Karpas-422 (cell line): ENCODE measurements at places on chromosomes 5 and 9. TPM values are rescaled to one million over a fixed set of nuclear protein-coding genes. Genes with fewer than 3 reads are reported as not detected.

DNA sequence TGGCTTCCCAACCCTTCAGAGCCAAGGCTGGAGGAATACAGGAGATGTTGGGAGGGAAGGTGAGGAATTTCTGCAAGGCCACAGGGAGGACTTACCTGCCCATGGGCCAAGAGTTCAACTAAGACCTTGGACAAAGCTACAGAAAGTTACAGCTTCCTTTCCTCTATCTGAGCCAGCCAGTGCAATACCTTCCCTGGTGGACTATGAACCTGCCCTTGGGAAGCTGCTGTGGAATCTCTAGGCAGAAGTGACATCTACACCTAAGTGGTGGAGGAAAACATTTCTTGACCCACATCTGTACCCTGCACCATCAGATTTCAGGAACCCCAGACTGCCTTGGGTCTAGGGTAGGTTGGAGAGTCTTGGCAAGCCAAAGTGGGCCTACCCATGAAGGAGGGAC lies 6.7 kb upstream of the SKP1 start:
- no peak for DNase-seq

- no peak for DNase-seq
Measured at GRCh38 chr9:37798677-37799076, 1.9 kb upstream of the DCAF10 start.

DNA sequence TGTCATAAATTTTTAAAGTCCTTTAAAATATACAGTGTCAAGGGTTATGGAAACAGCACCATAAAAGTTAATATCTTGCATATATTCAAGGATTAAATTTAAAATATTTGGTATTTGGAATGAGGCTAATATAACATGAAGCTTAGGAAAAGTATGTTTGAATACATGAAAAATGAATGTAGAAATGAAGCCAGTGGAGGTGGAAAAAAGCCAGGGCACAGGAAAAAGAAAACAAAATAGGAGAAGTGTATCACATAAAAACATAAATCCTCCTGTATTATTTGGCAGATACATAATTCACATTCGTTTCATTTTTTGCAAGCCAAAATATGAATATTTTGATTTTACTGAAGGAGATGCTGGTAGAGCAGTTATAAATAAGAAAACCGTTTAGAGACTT lies 587.0 kb upstream of the ZNF608 start:
- DNase-seq, result no peak

ORM1 gene
- total RNA-seq, result not detected in 2 replicates

EIF4E1B gene
- not detected in 2 replicates for total RNA-seq

- no peak for DNase-seq
Measured at GRCh38 chr9:76873821-76874220, 32.1 kb downstream of the PRUNE2 start.

DNA sequence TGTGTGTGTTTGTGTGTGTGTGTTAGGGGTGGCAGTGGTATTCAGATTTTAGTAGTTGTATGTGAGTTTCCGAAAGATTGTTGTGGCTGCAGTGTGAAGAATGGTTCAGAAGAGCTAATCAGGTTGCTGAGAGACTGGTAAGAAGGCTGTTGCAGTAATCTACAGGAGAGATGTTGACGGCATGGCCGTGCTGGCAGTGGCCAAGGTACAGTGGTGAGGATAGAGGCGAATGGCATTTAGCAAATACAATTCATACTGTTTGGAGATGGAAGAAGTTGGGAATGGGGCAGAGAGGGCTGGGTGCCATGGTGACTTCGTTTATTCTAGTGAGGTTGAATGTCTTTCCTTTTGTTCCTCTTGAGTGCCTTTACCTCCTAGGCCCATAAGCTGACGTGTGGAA lies 77.5 kb upstream of the SPATA31D4 start:
- DNase-seq, result no peak

- no peak for DNase-seq
Measured at GRCh38 chr5:172853355-172853975, 19.4 kb downstream of the ERGIC1 start.

- DNase-seq, result no peak
Measured at GRCh38 chr5:16135506-16135905, 44.1 kb downstream of the MARCHF11 start.

DNA sequence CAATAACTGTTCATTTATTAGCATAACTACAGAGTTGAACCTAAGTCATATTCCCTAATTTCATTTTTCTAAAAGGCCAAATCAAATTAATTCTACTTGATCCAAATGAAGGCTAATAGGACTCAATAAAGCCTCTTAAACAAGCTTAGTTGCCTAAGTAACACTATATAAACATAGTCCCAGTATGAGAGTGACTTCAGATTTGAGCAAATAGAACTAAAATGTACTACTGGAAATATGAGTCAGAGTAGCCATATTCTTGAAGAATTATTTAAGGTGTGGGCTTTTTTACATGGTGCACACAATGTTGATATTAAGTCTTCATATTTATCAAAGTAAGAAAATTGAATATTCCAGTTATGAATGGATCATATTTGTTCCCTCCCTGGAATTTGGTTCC lies 872.3 kb downstream of the MAT2B start:
- no peak for DNase-seq

DNA sequence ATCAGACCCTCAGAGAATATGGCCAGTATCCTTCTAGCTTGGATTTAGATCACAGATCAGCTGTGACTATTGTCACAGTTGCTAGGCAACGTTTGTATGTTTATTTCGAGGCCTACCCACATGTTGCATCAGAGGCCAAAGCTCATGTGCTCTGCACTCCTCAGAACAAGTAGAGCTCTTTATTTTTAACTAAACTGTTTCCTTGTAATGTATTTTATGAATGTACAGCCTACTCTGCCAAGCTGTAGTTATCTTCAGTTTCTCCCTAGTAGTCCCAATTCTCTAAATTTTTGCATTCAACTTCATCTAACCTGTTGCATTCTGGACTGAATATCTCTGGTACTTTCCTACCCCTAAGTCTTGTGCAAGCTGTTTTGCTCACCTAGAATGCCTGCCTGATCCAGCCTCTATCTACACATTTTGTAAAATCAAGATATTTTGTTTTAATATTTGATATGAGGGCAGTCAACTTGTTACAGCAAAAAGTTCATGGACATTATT lies 52.8 kb downstream of the CAST start:
- DNase-seq, result peak; percentile 73

- DNase-seq, result no peak
Measured at GRCh38 chr5:9094582-9094981, 451.3 kb downstream of the SEMA5A start.

GRCh38 chr9:94805585-94805984 lies 79.1 kb downstream of the AOPEP start:
- no peak for DNase-seq

CTXN3 gene
- not detected in 2 replicates for total RNA-seq

DNA sequence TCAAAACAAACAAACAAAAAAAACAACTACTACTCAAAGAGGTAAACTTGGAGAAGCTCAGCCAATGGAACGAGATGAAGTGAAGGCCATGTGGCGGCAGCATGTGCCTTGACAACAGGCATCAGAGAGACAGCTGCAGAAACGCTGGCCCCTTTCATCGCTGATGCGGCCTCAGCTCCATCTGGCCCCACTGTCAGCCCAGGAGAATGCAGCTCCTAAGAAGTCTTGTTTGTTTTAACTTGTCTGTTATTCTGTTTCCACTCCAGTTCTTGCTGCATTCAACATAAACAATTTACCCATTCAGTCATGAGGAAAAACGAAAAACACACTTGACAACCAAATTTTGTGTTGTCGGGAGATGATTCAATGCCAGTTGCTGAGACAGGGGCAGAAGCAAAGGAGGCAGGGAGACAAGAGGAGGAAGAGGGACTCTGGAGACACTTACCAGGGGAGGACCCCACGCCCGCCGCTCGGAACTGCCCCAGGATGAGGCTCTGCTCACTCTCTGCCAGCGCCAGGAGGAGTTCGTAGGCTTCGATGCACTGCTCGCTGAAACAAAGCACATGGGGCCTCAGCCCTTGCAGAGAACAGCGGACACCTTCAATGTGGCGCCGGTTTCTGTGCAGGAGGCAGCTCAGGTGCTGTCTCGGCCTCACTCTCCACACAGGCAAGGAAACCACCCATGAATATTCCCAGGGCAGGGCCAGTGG lies 91.2 kb downstream of the DCP2 start:
- DNase-seq, result no peak
